ENCODE measurements at places on chromosomes 3 and 15. TPM values are rescaled to one million over a fixed set of nuclear protein-coding genes. Genes with fewer than 3 reads are reported as not detected.

- DNase-seq = no peak
Observed at GRCh38 chr15:100338247-100338646, 3.5 kb downstream of the ADAMTS17 start.

- DNase-seq = no peak
Observed at GRCh38 chr15:57969355-57969754, 96.2 kb downstream of the ALDH1A2 start.

GRCh38 chr3:73249047-73249446 is 187.6 kb downstream of the EBLN2 start:
- DNase-seq = no peak

DNA sequence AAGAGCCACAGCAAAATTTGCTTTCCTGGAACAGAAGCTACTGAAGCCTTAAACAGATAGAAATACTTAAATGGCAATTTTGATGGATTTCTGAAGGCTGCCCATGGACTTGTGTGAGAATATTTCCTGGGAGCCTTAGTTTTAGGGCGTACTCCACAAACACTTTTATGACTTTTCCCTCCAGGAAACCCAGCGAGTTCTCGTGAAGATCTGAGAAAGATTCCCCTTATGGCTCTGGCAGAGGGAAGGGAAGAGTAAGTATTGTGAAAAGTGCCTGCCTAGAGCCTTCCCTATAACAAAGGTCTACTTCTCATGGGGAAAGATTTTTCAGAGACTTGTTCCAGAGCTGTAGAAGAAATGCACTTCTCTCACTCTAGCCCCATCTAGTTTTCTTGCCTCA is 31.1 kb upstream of the TRAT1 start:
- no peak for DNase-seq

DNA sequence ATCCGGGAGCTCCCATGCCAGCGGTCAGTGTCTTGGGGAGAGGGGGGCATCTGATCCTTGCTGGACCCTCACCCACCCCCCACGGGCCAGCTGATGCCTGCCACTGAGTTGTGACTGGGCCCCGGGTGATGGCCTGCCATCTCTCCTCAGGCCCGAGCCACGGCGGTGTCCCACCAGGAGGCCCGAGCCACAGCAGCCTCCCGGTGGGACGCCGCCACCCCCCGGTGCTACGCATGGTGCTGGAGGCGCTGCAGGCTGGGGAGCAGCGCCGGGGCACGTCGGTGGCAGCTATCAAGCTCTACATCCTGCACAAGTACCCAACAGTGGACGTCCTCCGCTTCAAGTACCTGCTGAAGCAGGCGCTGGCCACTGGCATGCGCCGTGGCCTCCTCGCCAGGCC is 4.3 kb downstream of the H1-8 start:
- no peak for DNase-seq

GRCh38 chr15:32685576-32685975 is 32.2 kb upstream of the GREM1 start:
- DNase-seq = no peak

DNA sequence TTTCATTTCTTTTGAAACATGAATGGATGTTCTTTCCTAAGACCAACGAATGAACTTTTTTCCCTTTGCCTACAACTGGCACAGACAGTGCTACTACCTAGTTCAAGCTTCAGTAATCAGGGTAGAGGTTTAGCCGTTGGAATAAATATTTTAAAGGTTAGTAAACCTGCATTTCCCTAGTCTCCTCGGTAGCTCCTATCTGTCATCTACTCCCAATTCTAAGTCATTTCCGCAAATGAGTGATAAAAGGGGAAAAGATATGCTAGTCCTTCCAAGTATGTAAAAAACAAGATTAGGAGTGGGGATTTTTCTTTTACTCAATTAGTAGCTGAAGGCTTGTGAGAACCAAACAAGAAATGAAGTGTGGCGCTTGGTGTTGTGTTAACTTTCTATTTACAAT is 15.2 kb downstream of the SLTM start:
- no peak for DNase-seq

DNA sequence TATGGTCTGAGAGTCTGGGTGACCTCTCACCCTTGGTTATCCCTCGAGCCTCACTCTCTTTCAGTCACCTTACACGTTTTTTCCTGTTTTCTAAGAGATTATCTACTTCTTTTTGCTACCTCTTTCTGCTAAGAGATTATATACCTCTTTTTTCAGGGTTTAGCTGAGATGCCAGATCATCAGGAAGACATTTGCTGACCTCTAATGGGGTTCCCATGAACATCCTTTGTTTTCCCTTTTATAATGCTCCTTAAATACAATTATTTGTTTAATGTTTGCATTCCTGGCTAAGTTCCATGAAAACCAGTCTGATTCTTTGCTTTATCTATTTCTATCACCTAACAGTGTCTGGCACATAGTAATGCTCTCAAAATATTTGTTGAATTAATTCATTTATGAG is 39.6 kb downstream of the LEKR1 start:
- DNase-seq = no peak

DNA sequence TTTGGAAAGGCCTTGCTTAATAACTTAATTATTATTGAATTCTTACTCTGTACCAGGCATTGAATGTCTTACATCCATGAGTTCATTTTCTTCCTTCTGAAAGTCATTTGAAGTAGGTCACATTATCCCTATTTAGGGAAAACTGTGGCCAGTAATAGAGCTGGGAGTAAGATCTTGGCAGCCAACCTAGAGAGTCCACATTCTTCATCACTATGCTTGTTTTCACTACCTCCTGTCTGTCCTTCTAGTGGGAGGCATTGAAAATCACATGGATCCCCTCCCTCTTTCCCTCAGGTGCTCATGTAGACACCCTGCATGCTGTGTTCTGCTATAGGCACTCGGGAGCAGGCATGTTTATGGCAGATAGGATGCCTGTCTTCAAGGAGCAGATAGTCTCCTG is 154.9 kb downstream of the EBLN2 start:
- DNase-seq = no peak

The ATP13A4 gene
- 1.6 TPM for total RNA-seq

The HPS3 gene
- 21.9 TPM for total RNA-seq

The VPS18 gene
- total RNA-seq = 26.4 TPM

The CD96 gene
- 125 TPM for total RNA-seq

The SLC2A2 gene
- total RNA-seq = not detected

The CFAP91 gene
- 0.44 TPM for total RNA-seq

The DAPK2 gene
- total RNA-seq = 0.72 TPM

All from CD4-positive, CD25-positive, alpha-beta regulatory T cell (primary cell).